T-helper 2 cell (primary cell): ENCODE measurements at places on chromosomes 6 and 20.

GRCh38 chr20:667351-668034 is 8.1 kb downstream of the SCRT2 start:
- DNase-seq = peak; percentile 55

- DNase-seq = no peak
These were observed 93.2 kb downstream of the ASXL1 start for GRCh38 chr20:32451340-32451681.

GRCh38 chr6:24140591-24140990 is 14.6 kb downstream of the NRSN1 start:
- DNase-seq = no peak

DNA sequence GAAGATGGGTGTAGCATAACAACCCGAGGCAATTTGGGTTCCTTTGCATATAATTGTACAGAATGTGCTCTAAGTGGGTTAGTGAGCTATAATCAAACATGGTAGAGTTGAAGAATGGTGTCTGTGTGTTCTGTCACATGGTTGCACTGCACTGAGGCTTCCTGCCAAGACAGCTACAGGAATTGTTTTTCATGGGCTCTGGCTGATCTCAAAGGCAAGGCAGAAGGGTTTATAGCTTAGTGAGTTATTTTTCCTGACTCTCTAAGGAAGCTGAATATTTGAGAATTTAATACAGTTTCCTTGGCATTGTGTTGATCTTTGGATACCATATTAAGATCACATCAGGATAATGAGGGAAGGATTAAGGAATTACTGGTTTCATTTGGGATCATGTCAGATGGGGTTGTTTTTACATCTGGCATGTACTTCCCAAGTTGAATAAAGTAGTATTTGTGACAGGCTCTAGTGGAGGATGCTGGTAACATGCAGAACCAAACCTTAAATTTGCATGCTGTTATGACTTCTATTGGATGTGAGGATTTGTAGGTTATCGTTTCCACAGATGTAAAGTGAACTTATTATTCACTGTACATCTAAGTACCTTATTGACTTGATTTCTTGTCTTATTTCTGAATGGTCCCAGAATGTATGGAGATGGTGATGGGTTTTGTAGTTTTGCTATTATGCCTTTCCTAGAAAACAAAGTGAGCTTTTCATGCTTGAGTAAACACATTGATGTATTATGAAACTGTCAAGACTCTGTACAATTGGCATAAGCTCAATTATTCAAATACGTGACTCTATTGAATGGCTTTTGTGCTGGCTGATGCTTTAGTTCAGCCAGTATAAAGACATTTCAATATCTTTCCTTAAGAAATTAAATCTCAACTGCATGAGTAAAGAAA is 43.3 kb downstream of the LRRC1 start:
- DNase-seq = no peak

- DNase-seq = peak; percentile 38
These were observed 806 bp downstream of the MICAL1 start for GRCh38 chr6:109454496-109455436.

GRCh38 chr6:139612135-139612465 is 237.7 kb upstream of the CITED2 start:
- no peak for DNase-seq

- DNase-seq = peak; percentile 9
These were observed 155.2 kb downstream of the SCML4 start for GRCh38 chr6:107668743-107669474.

- DNase-seq = no peak
These were observed 364.5 kb upstream of the CITED2 start for GRCh38 chr6:139738801-139739455.

DNA sequence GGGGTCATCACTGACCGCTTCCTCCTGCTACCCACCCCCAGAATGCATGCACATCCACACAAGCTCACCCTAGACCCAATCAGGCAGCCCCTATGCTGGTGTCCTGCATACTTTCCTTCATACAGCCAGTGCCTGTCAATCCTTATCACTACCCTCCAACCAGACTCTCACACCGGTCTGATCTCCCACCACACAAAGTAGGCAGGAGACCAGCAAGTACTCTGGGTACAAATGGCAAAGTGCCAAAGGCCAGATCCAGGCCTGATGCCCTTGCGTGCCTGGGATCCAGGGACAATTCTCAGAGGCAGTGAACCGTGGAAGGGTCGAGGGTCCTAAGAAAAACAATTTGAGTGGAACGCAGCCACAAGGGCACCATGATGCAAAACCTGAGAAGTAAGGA is 114.2 kb downstream of the HIVEP2 start:
- DNase-seq = no peak

GRCh38 chr20:3461211-3461771 is 9.5 kb upstream of the ATRN start:
- no peak for DNase-seq

- no peak for DNase-seq
These were observed 59.7 kb downstream of the NHLRC1 start for GRCh38 chr6:18062733-18063132.

- DNase-seq = no peak
These were observed 8.0 kb downstream of the TNFAIP3 start for GRCh38 chr6:137875058-137875520.

- DNase-seq = no peak
These were observed 24.1 kb downstream of the MCM8 start for GRCh38 chr20:5974531-5974930.

DNA sequence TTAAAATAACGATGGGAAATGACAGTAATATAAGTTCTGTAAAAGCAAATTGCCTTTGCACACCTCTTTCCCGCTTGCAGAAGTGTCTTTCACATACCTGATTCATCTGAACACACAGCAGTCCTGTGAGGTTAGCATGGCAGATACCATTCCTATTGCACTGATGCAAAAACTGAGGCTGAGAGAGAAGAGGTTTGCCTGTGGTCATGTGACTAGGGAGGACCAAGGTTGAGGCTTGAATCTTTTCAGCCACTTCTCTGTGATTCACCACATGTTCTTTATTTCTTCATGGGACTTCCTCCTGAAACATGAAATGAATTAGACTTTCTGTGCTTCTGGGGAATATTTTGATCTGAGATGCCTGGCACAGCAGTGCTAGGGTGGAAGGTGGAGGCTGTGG is 92.9 kb downstream of the VEGFA start:
- DNase-seq = no peak

- DNase-seq = no peak
These were observed 24.9 kb upstream of the SULF2 start for GRCh38 chr20:47810116-47810677.

DNA sequence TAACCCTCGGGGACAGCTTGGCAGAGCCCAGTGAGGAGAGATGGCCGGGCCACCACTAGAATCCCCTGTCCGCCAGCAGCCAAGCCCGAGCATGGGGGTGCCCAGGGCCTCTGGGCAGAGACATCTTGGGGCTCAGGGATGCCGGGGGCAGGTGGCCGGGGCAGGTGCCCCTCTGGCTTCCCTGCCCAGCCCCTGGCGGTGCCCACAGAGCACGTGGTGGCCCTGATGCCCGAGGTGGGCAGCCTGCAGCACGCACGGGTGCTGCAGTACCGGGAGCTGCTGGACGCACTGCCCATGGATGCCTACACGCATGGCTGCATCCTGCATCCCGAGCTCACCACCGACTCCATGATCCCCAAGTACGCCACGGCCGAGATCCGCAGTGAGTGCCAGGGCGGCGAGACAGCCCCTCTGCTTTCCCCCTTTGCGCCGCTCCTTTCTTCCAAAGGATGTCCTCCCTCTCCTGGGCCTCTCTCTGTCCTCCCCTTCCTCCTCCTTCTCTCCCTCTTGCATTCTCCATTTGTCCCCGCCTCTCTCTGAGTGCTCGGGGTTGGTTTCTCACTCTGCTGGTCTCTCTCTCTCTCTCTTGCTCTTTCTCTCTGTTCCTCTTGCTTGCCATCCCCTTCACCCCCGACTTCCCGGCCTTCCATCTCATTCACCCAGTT is 11.2 kb downstream of the GDAP1L1 start:
- DNase-seq = no peak

DNA sequence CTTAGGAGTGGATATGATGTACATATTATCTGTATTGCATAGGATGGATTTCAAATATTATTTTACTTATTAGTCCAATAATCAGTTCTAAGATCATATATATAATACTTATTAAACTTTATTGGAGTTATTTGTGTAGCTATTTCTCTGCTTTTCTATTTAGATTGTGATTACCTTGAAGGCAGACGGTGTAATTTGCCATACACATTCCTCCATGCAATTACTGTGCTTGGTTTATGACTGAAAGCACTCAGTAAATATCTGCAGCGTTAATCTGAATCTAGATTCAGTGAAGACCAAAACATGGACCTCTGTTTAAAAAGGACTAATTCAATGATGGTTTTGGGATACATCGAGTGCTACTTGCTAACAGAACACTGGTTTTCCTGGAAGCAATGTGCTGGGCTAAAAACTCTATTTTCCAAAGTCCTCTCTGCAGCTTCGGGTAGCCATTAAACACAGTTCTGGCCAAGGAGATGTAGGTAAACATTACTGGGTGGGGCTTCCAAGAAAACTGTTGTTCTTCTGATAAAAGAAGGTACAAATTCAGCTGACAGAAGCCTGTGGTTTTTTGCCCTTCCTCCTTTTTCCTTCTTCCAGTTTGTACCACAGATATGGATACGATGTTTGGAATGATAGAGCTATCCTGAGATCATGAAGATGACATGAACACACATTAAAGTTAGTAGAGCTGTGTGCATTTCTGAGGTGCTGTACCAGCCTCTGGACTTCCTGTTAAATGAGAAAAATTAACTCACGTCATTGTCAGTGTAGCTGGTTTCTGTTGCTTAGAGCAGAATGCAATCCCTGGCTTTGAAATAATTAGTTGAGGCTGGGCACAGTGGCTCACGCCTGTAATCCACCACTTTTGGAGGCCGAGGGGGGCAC is 136.5 kb upstream of the NUP153 start:
- no peak for DNase-seq

GRCh38 chr6:31194061-31194834 is 23.8 kb upstream of the POU5F1 start:
- DNase-seq = no peak

GRCh38 chr6:47160702-47161101 is 118.6 kb upstream of the ADGRF1 start:
- no peak for DNase-seq

GRCh38 chr20:50270569-50270968 is 79.9 kb downstream of the CEBPB start:
- no peak for DNase-seq

DNA sequence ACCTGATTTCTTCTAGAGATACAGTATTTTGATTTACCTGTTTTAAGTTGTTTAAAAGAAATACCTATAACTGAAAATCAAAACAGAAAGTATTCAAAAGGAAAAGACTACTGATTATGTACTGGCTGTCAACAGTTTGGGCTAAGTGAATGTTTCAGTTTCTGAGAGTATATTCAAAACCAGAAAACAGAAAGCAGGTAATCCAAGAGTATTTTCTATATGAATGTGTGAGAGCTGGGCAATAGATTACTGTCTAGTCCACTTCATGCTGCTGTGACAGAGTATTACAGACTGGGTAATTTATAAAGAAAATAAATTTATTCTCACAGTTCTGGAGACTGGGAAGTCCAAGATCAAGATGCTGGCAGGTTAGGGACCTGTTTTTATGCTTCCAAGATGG is 261.0 kb downstream of the ARHGAP18 start:
- no peak for DNase-seq

DNA sequence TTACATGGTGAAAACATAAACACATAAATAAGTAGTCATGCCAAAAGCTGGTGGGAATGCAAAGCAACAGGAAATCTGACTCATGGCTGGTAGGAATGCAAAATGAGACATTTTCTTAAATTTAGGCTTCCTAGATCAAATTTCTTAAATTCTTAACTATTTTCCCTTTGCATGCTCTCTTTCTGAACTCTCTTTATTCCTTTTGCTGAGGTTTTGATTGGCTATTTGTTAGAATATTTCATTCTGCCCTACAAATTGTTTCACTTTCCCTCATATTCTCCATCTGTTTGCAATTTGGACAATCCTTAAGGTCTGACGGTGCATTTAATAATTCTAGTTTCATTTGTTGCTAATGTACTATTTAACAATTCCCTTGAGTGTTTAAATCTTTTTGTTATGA is 437.5 kb upstream of the RGS17 start:
- DNase-seq = no peak

DNA sequence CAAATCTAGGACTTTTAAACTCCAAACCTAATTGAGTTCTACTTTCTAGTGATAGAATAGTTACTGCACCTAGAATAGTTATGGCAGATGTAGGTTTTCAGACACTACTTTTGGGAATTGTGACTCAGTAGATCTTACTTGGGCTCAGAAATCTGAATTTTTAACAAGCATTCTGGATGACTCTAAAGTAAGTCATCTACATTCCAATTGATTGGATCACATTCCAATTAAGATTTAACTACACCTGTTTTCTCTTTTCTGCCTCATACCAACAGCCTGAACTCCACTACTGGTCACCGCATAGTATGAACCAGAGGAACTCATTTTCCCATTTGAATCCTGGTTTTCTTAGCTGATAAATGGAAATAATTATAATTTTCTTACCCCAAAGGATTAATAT is 49.5 kb upstream of the TFAP2D start:
- DNase-seq = no peak

DNA sequence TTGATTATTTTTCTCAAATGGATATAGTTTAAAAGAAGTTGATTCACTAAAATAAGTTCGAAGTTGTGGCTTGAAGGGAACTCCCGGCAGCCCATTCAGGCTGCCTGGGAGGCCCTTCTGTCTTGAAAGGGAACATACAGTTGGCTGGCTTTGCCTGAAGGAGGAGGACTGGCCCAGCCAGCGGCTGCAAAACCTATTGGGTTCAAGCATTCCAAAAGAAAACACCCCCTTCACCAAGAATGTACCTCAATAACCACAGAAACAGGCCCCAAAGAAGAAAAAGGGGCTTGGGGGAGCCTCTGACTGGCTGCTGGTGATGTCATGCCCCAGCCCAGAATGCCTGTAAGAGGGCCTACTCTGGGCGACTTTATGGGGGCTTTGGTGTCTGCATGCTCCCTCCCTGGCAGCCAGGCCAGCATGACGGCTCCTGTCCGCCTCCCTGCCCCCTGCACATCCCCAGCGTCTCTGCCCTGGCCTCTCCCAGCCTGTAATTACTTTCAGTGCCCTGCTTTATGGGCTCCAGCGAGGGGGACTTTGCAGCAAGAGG is 36.5 kb downstream of the MAFB start:
- DNase-seq = no peak

- no peak for DNase-seq
These were observed 149.8 kb upstream of the JAG1 start for GRCh38 chr20:10823585-10823984.

DNA sequence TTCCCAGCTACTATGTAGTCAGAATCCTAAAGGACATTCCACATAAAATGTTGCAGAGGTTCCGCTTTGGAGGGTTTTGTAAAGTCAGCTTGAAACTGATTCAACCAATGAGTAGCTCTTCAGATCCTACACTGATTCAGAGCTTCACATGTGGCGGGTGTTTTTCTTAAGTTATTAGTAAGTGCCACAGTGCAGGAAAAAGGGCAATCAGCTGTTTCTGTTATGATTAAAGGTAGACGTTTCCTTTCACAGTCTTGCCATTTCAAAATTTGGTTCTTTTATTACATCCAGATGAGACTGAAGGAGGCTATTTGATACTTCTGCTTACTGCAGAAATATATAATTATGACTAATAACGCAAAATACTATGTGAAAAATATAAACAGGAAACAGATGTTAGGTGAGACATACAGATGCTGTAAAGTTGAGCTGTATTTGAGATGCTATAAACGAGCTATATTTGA is 443.9 kb downstream of the CDKAL1 start:
- DNase-seq = no peak

GRCh38 chr6:162090734-162091133 is 636.8 kb downstream of the PRKN start:
- DNase-seq = no peak
